ENCODE measurements at places on chromosomes 4 and X.

DNA sequence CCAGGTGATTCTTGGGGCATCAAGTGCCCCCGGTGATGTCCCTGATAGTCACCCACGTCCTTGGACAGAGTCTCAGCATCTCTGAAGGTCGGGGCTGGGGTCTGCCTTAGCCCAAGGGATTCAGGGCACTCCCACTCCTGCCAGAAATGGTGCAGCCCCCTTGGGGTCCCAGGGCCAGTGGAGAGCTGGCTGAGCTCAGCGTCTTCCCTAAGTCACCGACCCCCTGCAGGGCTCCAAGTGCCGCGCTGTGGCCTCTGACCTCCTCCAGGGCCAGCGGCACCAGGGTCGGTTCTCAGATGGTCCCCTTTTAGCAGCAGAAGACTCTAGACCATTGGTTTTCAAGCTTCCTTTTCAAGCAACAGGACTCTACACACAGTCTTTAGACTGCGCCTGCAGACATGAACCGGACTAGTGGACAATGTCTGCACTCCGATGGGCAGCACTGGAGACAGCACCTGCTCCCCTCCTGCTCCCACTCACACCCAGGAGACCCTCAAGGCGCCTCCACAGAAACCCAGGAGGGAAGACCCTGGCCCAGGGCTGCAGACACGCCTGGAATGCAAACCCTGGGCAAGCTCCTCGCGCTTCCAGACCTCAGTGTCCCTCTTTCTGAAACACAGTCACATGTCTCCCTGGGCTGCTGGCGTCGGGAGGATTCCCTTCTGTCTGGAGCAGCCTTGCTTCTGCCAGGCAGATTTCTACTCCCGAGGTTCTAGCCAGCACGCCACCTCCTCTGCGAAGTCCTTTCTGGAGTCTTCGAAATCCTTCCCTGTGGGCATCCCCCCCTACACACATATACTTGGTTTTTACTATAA, 53.9 kb downstream of the ABLIM2 start:
- no peak for DNase-seq

GRCh38 chr4:80913381-80913780, 117.1 kb upstream of the BMP3 start:
- DNase-seq, result peak; percentile 57

DNA sequence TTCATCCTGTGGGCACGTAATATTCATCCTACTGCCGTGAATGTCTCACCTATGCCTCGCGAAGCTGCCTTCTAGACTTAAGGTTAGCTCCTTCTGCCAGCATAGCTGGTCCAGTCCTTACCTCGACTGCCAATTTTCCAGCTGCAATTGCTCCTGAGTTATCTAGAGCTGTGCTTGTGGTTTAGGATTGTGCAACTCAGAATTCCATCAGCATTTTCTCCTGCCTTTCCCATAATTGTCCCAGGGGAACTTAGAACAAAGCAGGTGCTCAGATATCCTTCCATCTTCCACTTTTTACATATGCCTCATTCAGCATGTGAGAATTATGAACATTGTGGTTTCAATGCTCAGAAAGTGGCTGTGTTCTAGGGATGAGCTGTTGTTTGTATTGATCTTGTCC, 131.4 kb upstream of the ADGRL3 start:
- no peak for DNase-seq

DNA sequence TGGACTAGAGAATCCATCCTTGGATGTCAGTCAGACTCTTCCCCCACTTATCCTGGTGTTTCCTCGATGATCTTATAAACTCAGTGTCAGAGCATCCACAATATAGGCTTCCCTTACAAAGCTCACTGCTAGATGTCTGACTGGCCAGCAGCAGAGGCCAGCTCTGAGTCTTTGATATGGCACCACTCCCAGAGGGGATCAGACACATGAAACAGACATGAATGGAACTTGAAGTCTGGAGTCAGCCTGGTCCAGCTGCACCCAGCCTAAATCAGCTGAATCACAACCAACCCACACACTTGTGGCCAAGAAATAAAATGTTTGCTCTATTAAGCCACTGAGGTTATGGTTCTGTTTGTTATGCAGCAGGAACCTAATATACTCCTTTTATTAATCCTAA, 129.6 kb upstream of the MED14 start:
- no peak for DNase-seq

DNA sequence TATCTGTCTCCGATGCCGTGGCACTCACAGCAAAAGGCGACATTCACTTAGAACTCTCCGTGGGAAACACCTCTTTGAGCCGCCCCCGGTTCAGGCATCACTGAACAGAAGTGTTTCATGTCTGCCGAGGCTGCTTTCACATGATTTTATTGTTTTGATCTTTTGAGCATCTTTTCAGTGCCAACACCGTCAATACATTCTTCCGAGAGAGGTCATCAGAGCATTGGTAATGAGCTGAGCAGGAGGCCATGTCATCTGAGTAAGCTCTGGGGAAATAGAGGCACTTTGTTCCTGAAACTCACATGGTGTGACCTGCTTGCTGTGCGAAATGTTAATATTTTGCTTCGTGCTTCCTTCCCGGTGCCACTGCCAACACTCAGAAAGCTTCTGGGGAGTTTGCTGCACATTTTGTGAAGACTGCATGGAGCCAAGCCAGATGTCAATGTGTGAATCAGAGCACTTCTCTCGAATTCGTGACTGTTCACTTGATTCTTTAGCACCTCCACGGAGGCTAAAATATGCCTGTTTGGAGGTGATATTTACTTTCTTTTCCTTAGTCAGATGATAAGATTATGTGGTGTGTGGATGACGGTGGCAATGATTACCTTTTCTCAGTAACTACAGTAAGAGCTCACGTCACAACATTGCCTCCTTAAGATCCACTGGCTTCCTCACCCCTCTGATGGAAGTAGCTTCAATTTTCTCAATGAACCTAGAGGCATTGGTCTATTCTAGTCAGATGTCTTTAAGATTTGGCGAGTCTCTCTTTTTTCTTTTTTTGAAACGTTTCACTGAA, 222.3 kb upstream of the HS3ST1 start:
- no peak for DNase-seq

DNA sequence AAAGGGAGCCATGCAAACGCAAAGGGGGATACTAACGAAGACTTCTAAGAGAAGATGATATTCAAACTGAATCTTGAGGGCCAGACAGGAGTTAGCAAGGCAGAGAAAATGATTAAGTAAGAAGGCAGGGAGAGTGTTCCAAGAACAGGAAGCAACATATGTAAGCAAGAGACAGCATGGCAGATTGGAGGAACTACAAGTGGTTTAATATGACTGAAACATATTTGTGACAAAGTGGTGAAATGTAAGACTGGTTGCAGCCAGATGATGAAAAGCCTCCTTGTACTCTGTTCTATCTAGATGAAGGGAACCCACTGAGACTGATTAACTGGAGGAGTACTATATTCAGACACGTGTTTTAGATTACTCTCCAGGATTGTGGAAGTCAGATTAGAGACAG, 116.6 kb upstream of the DIAPH2 start:
- DNase-seq, result peak; percentile 27

DNA sequence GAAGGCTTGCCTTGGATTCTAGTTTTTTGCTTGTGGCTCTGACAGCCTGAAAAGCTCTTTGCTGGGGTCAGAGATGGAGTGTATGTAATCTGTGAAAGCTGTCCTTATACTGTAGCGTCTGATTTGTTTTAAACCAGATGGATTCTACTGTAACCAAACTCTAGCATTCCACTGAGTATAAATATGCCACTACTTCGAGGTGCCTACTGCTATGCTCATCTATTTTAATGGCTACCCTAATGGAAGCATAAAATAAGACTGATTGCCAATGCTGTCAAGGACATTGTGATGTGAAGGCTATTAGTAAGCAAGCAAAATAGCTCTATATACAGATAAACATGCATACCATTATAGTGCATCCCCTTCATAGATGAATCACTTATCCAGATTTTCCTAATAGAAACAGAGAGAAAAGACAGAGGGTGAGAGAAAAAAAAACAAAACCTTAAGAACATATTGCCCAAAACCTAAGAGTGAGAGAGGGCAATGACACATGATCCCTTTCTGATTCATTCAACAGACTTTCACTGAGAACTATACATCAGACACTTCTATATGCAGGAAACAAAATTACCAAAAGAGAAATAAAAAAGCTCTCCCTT, 1025.8 kb upstream of the LCORL start:
- DNase-seq, result no peak

- no peak for DNase-seq
These were observed 15.0 kb upstream of the UNC5C start for GRCh38 chr4:95563638-95564337.
